Activated T-cell treated with anti-CD3 and anti-CD28 coated beads, Interleukin-2, amount 50 U/mL, for 72 hours (primary cell): ENCODE measurements at places on chromosomes 7 and 10. TPM values are rescaled to one million over a fixed set of nuclear protein-coding genes. Genes with fewer than 3 reads are reported as not detected.

- no peak for DNase-seq
These were observed 118.7 kb upstream of the LAMB4 start for GRCh38 chr7:108248821-108249220.

The OR2A1 gene
- not detected for total RNA-seq

DNA sequence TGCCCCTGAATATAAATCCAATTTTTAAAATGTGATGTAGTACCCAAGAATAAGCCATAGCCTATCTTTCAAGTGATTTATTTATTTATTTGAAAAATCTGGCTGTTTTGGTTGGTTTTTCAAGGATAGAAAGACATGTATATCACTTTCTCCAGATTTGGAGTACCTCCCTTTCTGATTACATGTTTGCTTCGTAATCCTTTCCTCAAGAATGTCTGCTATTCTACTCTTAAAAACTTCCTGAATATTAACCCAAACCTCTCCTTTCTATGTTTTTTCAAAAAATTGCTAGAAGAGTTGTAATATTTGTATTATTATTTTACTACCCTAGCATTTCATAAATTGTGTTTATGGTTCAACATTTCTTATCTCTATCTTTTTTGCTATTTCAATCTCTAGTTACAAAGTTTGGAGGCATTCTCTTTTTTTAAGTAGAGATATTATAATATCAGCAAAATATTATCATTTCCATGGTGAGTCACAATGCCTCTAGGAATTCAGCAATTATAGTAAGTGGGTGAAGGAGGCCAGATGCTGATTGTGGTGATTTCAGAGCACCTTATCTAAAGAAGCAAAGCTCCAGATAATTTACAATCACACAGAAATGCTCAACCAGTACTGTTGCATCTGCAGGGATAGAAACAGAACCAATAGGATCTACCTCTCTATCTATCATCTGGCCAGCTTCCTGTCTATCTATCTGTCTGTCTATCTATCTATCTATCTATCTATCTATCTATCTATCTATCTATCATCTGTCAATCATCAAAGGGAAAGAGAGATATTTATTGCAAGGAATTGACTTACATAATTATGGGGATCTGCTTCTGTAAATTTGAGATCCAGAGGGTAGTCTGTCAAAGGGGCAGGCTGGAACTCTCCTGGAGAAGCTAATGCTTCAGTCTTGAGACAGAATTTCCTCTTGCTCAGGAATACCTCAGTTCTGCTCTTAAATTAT, 412.5 kb upstream of the SEMA3C start:
- DNase-seq: no peak

- DNase-seq: no peak
These were observed 24.5 kb upstream of the NXPH1 start for GRCh38 chr7:8408871-8409270.
